ENCODE measurements at places on chromosomes 4 and X.

DNA sequence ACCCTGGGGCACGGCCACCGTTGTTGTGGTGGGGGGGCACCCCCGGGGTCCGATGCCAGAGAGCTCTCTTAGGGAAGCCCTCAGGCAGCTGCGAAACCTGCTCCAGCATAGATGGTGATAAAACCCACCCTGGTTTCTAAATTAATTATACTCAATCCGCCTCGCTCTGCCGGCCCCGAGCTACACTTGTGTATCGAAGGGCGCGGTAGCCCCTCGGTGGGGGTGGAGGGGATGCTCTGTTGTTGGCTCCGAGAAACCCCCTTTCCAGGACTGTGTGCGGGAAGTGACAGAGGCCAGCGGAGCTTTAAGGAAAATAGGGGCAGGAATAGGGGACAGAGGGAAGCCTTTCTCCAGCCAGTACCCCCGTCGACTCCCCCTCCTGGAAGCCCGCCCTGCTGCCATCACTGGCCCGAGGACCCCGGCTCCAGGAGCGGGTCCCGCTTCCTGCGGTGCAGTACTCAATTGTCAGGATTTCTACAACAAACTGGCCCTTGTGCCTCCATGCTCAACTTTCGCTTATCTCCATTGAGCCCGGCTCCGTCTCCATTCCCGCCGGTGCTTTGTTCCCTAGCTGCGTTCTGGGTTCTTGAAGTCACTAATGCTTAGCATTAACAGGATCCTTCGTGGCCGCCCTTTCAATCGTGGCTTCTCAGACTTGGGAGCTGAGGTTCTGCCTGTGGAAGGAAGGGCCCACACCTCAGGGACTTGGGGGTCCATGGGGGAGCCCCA is 408.2 kb downstream of the BCOR start:
- DNase-seq: no peak

DNA sequence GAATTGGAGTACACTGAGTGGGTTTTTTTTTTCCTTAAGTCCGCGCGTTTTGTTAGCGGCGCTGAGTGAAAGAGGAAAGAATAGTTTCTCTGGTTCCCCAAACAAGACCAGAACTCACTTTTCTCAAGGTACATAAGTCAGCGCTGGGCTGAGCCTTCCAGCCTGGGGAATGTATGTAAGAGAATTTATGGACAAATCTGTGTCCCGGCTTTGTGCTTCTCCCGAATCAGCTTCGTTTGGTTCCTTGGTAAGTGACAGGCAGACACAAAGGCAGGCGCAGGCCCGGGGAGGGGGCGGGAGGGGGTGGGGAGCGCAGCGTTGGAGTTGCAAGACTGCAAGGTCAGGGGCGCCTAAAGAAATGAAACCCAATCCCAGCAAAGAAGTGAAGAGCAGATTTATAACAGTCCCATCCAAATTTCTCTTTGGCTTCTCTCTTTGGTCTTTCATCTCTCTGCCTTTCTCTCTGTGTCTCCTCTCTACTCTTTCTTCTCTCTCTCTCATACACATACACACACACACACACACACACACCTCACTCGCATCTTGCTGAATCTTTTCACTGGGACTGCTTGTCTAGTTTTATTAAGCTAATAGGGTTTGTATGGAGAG is 981 bp downstream of the TET2 start:
- DNase-seq: no peak

GRCh38 chrX:8737883-8738282 is 5.9 kb upstream of the ANOS1 start:
- no peak for DNase-seq

DNA sequence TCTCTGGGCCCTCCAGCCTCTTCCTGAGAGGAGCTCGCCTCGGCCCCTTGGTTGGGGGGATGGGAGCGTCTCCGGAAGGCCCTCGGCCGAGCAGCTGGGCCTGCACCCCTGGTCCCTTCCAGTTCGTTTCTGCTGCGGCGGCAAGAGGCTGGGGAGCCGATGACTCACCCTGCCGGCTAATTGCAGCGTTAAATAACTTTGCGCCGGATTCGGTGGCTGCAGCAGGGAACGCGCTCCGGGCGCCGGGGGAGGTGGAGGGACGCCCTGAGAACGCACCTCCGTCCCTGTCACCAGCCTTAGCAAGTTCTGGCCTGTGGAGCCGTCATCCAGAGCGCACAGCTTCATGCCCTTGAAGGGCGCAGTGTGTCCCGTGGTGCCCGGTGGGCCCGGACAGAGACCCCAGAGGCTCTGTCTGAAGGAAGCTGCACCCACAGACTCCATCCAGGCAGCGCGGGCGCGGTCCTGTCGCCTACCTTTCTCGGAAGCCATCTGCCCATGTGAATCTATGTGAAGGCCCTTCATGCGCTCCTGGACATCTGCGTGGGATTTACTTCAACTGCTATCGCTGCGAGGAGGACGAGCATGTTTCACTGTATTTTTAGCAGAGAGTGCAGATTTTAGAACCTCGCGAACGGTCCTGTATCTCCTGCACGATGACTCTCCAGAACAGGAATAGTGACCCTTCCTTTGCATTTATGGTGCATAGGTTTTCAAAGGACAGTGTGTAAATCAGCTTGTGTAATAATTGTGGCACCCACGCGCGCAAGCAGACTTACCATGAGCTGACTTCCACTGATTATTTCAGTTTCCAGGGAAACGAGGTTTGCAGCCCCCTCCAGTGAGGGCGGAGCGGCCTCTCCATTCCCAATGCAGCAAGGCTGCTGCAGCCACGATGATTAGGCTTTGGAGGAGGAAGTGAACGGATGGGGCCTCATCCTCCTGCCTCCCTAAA is 1.7 kb upstream of the TMEM271 start:
- no peak for DNase-seq

DNA sequence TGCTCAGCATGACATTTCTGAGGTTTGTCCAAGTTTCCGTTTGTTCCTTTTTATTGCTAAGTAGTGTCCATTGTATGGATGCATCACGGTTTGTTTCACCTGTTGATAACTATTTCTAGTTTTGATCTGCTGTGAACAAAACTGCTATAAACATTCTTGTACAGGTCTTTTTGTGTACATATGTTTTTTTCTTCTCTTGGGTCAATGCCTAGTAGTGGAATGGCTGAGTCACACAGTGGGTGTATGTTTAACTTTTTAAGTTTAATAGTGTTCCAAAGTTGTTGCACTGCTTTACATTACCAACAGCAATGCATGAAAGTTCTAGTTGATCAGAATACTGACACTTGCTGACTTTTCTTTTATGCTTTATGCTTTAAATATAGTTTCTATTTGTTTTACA is 76.7 kb downstream of the MAOB start:
- DNase-seq: no peak

DNA sequence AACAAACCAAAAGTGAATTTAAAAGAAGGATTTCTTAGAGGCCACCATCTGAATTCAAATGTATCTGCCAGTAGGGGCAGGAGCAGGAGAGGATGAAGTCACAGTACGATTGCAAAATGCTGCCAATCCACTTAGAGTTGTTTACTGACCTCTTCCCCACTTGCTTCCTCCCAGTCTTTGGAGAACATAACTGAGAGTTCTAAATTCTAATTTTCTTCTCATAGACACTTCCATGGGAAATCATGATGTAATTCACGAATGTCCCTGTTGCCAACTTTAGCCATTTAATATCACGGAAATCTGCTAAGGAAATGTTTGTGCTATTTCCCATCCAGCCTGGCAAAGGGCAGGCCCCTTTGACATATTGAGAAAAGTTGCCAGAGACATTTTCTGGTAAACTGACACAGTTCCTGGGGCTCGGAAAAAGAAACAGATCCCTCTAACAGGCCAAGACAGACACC is 33.6 kb upstream of the NOCT start:
- DNase-seq: no peak
